ENCODE measurements at places on chromosomes 1 and 21. TPM values are rescaled to one million over a fixed set of nuclear protein-coding genes. Genes with fewer than 3 reads are reported as not detected.
A peak's percentile ranks its signal among the peaks of the same experiment; 100 is the strongest.

GRCh38 chr21:44907225-44907965 lies 13.3 kb downstream of the ITGB2 start:
- peaks cover 29% of the 10 kb centered on the region for H3K4me1 ChIP-seq
- no peaks in the 10 kb centered on the region for H3K27me3 ChIP-seq
- no peaks in the 10 kb centered on the region for H3K36me3 ChIP-seq
- peak overlapping the region; percentile 39 for H3K4me3 ChIP-seq
- no peak for DNase-seq

DNA sequence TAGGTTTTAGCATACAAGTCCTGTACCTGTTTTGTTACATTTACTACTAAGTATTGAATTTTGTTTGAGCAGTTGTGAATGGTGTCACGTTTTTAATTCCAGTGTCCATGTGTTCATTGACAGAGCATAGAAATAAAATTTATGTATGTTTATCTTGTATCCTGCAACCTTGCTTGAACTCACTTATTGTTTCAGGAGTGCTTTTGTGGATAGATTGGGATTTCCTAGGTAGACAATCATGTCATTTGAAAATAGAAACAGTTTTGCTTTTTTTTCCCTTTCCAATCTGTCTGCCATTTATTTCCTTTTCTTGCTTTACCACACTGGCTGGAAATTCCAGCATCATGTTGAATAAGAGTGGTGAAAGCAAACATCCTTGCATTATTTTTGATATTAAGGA lies 15.0 kb upstream of the ABCG1 start:
- H3K4me3 ChIP-seq: no peak overlapping the region
- H3K27me3 ChIP-seq: no peaks in the 10 kb centered on the region
- H3K27ac ChIP-seq: no peak overlapping the region
- DNase-seq: no peak
- no peaks in the 10 kb centered on the region for H3K4me1 ChIP-seq

DNA sequence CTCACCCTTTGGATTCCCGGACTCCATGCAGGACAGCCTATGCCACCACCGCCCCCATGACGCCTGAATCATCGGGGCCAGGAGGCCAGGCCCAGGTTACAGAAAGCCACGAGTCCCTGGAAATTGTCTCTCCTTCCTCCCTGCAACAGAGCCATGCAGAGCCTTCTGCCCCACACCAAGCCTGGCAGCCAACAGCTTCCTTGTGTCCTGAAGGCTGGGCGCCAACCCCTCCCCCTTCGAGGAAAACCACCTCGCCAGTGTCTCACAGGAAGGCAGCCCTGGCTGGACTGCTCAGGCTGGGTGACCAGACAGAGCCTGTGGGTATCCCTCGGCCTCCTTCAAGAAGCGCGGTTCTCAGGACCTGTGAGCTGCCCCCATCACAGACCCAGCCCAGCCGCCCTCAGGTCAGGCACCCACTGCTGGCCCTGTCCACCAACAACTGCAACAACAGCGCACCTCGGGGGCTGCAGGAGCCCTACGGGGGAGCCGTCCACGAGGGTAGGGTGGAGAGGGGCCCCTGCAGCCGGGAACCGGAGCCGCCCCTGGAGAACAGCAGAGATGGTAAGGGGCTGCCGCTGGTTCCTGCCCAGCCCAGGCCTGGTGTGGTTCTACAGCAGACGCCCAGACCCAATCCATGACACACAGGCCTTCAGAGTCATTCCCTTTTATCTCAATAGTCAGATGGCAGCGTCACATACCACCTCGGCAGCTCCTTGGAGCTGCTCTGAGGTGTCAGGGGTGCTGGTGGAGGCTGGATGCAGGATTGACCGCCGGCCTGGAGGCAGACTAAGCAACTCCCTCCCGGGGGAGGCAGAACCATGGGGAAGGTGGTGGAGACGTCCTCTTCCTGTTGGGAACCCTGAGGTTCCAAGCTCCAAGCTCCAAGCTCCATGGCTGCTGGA lies 23.7 kb downstream of the KIAA1614 start:
- H3K4me1 ChIP-seq: no peaks in the 10 kb centered on the region
- DNase-seq: no peak
- peaks cover 11% of the 10 kb centered on the region for H3K36me3 ChIP-seq
- H3K27ac ChIP-seq: no peak overlapping the region

GRCh38 chr1:62209931-62210595 lies 15.4 kb downstream of the L1TD1 start:
- H3K4me1 ChIP-seq: no peaks in the 10 kb centered on the region
- DNase-seq: no peak
- H3K36me3 ChIP-seq: no peaks in the 10 kb centered on the region
- no peaks in the 10 kb centered on the region for H3K27me3 ChIP-seq
- no peak overlapping the region for H3K27ac ChIP-seq

DNA sequence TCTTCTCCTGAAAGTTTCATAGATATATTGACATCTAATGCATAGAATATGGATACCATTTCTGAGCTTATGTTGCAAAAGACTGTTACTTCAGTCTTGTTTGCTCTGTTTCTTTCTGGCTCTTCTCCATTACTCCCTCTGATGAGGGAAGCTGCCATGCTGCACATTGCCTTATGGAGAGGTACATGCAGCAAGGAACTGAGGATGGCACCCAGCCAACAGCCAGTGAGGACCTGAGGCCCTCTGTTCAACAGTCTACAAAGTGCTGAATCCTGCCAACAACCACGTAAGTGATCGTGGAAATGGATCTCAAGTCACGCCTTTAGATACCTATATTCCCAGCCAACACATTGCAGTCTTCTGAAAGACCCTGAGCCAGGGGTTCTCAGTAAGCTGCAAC lies 66.6 kb upstream of the ADAMTS5 start:
- H3K36me3 ChIP-seq: no peaks in the 10 kb centered on the region
- H3K4me1 ChIP-seq: no peaks in the 10 kb centered on the region
- H3K27ac ChIP-seq: no peak overlapping the region
- no peak overlapping the region for H3K4me3 ChIP-seq
- H3K27me3 ChIP-seq: no peaks in the 10 kb centered on the region
- no peak for DNase-seq

- H3K36me3 ChIP-seq: no peaks in the 10 kb centered on the region
- H3K27me3 ChIP-seq: no peaks in the 10 kb centered on the region
- no peak for DNase-seq
- no peak overlapping the region for H3K4me3 ChIP-seq
- no peak overlapping the region for H3K27ac ChIP-seq
Measured at GRCh38 chr21:41567901-41568510, 60.0 kb upstream of the TMPRSS2 start.

DNA sequence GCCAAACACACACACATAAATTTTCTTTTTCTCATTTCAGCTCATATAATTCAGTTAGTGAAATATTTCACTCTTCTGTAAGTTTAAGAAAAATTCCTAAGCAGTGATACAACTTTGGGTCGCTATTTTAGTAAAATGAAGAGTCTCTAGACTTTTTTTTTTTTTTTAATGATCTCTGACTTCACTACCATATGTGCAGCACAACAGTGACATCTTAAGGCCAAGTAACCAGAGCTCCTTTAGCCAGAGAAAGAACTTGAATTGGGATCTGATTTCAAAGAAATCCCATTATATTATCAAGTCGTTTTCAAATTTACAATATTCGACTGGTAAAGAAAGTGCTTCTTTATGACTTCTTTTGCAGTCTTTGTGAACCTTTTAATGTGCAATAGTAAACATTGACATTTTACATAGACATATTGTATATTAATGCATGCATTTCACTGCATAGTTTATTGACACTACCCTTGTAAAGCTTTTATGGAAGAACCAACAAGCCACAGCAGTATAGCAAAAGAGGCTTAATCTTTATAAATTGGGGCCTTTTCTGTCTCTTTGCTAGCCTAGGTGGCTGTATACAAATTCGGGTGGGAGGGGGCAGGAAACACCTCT lies 62.2 kb downstream of the LRRC40 start:
- DNase-seq: no peak
- peaks cover 4% of the 10 kb centered on the region for H3K4me1 ChIP-seq
- H3K27me3 ChIP-seq: no peaks in the 10 kb centered on the region
- H3K27ac ChIP-seq: no peak overlapping the region
- H3K4me3 ChIP-seq: no peak overlapping the region

- no peaks in the 10 kb centered on the region for H3K27me3 ChIP-seq
- H3K4me1 ChIP-seq: peaks cover 29% of the 10 kb centered on the region
- H3K36me3 ChIP-seq: no peaks in the 10 kb centered on the region
Measured at GRCh38 chr1:246587606-246588005, 21.4 kb downstream of the CNST start.

DNA sequence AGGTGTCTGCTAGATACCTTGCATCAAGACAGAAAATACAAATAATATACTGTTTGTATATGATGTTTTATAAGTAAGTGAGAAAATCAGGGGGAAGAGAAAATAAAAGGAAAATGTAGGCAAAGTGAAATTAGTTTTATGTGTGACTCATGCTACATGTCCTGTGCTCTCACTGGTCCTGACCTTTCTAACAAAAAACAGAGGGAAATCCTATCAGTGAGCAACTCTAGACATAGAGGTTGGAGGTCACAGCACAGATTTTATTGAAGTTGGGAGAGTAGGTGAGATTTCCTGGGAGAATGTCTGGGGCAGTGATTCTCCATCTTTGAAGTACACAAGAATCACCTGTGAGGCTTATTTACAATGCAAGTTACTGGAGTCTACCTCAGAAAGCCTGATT lies 9.5 kb downstream of the SCCPDH start:
- peaks cover 41% of the 10 kb centered on the region for H3K36me3 ChIP-seq
- H3K4me1 ChIP-seq: no peaks in the 10 kb centered on the region
- no peak overlapping the region for H3K27ac ChIP-seq
- no peaks in the 10 kb centered on the region for H3K27me3 ChIP-seq
- no peak for DNase-seq

DNA sequence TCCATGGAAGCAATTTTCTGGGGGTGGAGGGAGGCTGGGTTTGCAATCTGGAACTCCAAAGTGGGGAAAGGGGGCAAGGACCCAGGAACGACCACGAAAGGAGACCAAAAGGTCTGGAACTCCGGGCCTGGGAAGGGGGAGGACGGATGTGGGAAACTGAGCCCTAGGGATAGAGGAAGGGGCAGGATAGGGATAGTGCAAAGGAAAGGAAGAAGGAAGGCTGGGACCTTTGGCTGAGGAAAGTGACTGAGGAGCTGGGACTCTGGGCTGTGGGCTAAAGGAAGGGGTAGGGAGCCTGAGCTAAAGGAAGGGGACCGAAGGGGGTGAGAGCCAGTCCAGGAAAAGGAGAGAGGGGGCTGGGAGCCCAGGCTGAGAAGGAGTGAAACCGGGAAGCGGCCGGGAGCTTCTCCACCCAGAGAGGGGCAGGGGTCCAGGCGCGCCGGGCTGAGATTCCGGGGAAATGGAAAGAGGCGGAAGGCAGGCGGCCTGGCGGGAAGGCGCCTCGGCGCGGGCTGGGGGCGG lies 395 bp downstream of the SLC9A1 start:
- no peaks in the 10 kb centered on the region for H3K27me3 ChIP-seq
- peak overlapping the region; percentile 88 for H3K4me3 ChIP-seq
- no peak for DNase-seq
- H3K27ac ChIP-seq: peak overlapping the region; percentile 63
- H3K36me3 ChIP-seq: no peaks in the 10 kb centered on the region
- peaks cover 55% of the 10 kb centered on the region for H3K4me1 ChIP-seq

- H3K36me3 ChIP-seq: no peaks in the 10 kb centered on the region
- peak; percentile 89 for DNase-seq
- H3K27me3 ChIP-seq: no peaks in the 10 kb centered on the region
- H3K4me3 ChIP-seq: peak overlapping the region; percentile 82
- peak overlapping the region; percentile 94 for H3K27ac ChIP-seq
Measured at GRCh38 chr1:156751757-156752481, 444 bp upstream of the HDGF start.

DNA sequence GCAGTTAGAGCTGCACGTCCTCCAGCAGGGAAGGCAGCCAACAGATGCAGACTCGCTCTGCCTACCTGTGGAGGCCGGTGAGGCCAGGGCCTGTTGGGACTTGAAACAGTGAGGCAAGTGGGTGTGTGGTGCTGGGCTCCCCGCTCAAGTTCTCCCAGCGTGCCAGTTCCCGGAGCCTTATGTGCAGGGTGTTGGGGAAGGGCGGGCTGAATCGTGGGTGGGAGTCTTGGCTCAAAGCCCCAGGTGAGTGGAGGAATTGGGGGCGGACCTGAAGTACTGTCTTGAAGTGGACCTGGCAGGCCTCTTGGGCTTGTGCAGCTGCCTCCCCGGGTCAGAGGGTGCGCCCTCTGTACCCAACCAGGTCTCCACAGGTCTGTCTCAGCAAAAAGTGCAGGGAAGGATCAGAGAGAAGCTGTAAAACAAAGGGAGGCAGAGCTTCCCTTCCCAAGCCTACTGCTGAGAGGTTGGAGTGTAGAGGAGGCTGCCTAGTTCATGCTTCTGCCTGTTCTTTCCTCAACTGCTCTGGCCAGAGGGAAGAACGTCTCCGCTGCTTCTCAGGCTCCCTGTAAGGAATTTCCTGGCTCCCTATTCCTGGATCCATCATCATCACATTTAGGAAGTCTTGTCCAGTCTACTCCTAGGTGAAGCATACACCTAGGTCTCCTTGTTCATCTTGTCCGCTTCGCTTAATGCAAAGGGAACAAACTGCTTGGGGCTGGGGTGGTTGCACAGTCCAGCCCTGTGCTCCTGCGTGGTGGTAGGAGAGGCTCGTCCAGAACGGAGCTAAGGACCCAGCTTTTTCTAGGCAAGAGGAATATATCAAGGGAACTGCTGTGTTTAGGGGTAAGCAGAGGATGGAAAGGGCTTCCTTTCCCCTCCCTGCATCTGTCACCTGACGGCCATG lies 14.9 kb downstream of the UTP11 start:
- H3K27ac ChIP-seq: no peak overlapping the region
- H3K4me1 ChIP-seq: peaks cover 23% of the 10 kb centered on the region
- no peaks in the 10 kb centered on the region for H3K27me3 ChIP-seq
- peaks cover 32% of the 10 kb centered on the region for H3K36me3 ChIP-seq
- H3K4me3 ChIP-seq: no peak overlapping the region
- no peak for DNase-seq

GRCh38 chr1:220905650-220906560 lies 26.7 kb downstream of the HLX start:
- no peak overlapping the region for H3K4me3 ChIP-seq
- no peak overlapping the region for H3K27ac ChIP-seq
- H3K4me1 ChIP-seq: no peaks in the 10 kb centered on the region
- DNase-seq: no peak

DNA sequence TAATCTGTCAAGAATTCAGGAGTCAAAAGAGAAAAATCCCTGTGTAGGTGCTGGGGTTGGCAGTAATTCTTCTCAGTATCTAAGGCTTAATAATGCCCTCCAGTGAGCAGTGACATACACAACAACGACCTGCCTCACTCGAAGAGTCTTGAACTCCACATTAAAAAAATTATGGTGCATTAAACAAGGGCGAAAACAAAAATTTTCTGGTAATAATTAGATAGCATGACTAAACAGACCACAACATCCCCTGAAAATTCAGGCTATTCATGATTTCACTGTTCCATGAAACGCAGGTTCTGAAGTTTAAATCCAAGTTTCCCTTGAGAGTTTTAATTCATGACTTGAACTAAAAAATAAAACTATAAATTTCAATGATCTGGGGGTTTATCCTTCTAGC lies 5.1 kb downstream of the SRSF4 start:
- no peaks in the 10 kb centered on the region for H3K27me3 ChIP-seq
- no peak overlapping the region for H3K27ac ChIP-seq
- DNase-seq: no peak
- H3K36me3 ChIP-seq: peaks cover 8% of the 10 kb centered on the region

GRCh38 chr21:19850157-19850556 lies 1148.1 kb upstream of the NCAM2 start:
- H3K27ac ChIP-seq: no peak overlapping the region
- H3K36me3 ChIP-seq: no peaks in the 10 kb centered on the region
- H3K4me3 ChIP-seq: no peak overlapping the region
- H3K27me3 ChIP-seq: no peaks in the 10 kb centered on the region

Gene SAMD11
- 18.8 TPM for total RNA-seq

Gene GJA8
- total RNA-seq: not detected

Gene MFSD2A
- 13.1 TPM for total RNA-seq

Gene CCDC190
- not detected for total RNA-seq

Gene RABGGTB
- 88.3 TPM for total RNA-seq

Gene GJC2
- 3.6 TPM for total RNA-seq

Gene MPC2
- 33.8 TPM for total RNA-seq

Gene THEM5
- total RNA-seq: not detected

Gene TARS2
- total RNA-seq: 13.5 TPM

Gene CD1B
- not detected for total RNA-seq

Gene OR2T2
- total RNA-seq: not detected

Gene CELA2A
- not detected for total RNA-seq

Data from thoracic aorta (tissue), 2 donors.